NCI-H1694 treated with DMSO at 0.1 percent for 48 hours (cell line): ENCODE measurements at places on chromosomes 12 and 14.

GRCh38 chr14:69593018-69593677 lies 18.2 kb upstream of the SUSD6 start:
- peak; percentile 98 for DNase-seq

GRCh38 chr14:104081261-104081835 lies 4.2 kb upstream of the ASPG start:
- no peak for DNase-seq

GRCh38 chr14:52117111-52117832 lies 48.4 kb upstream of the NID2 start:
- no peak for DNase-seq

- DNase-seq: no peak
Measured at GRCh38 chr14:58565832-58566231, 71.9 kb upstream of the DACT1 start.

GRCh38 chr12:105429511-105429910 lies 99.0 kb downstream of the C12orf75 start:
- DNase-seq: no peak

DNA sequence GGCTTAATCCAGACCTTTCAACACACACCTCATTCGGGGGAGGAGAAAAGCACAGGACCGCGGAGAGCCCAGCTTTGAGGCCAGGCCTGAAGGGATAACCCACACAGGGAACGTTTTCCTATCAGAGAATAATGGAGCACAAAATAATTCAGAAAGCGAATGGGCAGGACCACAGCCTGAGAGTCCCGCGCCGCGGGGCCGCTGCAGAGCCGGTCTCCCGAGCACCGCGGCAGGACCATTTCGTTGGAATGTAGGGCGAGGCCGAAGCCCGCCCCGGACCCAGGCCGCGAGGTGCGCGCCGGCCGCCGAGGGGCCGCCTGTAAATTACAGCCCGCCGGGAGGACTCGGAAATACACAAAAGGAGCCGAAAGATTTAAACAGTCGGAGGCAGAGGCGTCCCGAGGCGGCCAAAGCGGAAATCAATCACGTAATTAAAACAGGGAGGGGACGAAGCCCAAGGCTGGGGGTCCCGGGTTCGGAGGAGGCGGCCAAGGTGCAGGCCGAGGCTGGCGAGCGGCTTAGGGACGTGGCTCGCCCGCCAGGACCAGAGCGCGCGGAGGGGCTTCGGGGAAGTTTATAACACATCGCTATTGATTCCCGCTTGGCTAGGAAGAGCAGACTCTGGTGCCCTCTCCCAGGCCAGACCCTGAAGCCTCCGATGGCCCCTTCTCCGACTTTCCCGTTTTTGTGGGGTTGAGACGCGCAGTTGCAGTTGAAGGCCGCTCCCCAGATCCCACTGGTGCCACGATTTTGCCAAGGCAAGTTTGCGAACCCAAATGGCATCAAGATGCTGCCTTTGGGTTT lies 6.3 kb upstream of the HOXC4 start:
- no peak for DNase-seq

DNA sequence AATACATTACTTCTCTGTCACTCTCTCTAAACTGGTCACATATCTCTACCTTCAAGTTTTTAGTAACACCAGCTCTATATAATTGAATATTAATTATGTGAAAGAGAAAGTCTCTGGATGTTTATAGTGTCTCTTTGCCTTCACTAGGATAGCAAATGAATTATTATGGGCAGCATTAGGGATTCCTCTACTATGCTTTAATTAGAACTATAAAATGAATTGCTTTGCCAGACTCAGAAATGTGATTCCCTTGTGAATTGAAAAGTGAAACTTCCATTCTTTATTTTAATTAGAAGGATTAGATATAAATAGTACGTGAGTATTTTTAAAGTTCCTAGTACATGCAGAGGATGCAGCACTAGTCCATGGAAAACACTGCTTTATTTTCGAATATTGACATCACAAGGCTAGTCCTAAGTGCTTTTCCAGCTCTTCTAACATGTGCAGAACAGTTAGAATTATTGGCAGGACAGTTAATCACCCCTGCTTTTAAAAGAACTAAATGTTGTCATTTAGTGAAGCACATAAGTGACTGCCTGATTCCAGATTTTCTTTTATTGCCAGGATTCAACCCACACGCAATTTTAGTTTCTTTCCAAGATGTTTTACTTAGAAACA lies 23.0 kb upstream of the REP15 start:
- DNase-seq: no peak

DNA sequence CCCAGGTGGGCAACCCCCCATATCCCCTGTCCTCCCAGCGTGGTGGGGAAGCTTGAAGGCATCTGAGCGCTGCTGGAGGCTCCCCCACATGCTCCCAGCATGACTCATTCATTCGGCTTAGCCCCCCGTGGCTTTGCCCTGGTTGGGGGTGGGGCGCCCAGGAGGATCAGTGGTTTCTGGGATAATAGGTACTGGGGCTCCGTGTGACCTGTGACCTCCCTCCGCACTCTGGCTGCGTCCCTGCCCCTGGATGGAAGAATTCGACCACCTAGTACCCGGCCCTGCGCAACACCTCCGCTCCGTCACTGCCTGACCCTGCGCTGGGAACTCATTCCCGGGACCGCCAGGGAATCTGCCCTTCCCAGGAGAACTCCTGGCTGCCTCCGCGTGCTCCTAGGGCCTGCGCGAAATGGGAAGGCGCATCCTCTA lies 120.1 kb downstream of the AACS start:
- no peak for DNase-seq

GRCh38 chr12:13345722-13346121 lies 149.2 kb downstream of the EMP1 start:
- DNase-seq: no peak

GRCh38 chr12:47722941-47723631 lies 2.2 kb downstream of the ENDOU start:
- DNase-seq: no peak

- DNase-seq: no peak
Measured at GRCh38 chr14:97942921-97943320, 1145.7 kb downstream of the VRK1 start.

DNA sequence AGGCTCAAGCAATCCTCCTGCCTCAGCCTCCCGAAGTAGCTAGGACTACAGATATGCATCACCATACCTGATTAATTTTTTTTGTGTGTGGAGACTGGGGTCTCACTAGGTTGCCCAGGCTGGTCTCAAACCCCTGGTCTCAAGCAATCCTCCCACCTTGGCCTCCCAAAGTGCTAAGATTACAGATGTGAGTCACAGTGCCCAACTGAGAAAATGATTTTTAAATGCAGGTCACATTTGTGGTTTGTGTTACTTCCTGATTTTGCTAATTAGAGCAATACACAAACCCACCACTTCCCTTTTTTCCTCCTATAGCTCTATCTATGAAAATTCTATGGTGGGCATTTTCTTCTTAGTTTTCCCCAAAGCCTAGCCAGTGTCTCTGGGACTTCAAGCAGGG lies 45.5 kb upstream of the TMEM263 start:
- no peak for DNase-seq

GRCh38 chr12:131943876-131944275 lies 5.9 kb upstream of the EP400 start:
- DNase-seq: no peak
